ENCODE measurements at places on chromosomes 7 and 10.

- DNase-seq = no peak
Measured at GRCh38 chr10:44971935-44972757, 6.5 kb downstream of the DEPP1 start.

GRCh38 chr7:151271699-151272355, 23.3 kb upstream of the SMARCD3 start:
- DNase-seq = no peak

DNA sequence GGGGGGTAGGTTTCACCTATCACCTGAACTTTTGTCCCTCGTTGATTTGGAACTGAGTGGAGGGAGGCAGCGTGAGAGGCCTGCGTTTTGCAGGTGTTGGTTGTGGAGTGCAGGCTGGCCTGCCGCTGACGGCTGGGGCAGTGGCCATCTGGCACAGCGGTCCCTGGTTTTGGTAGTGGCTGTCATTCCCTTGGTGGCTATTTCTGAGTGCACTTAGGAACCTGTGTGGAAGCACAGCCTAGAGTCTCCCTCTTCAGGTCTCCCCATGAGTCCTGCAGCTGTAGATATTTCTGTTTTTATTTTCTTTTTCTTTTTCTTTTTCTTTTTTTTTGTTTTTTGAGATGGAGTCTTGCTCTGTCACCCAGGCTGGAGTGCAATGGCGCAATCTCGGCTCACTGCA, 129.2 kb downstream of the CUL2 start:
- DNase-seq = no peak

GRCh38 chr10:124150807-124151417, 57.5 kb upstream of the CHST15 start:
- DNase-seq = no peak

DNA sequence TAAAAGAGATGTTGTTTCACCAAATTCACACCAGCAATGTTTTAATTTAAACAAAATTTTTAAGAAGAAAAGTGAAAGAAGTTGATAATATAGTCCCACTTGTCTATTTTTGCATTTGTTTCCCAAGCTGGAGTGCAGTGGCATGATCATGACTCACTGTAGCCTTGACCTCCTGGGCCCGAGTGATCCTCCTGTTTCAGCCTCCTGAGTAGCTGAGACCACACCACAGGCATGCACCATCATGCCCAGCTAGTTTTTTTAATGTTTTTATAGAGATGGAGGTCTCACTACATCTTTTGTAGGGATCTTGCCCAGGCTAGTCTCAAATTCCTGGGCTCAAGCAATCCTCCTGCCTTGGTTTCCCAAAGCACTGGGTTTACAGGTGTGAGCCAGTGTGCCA, 14.1 kb upstream of the NDUFA5 start:
- no peak for DNase-seq

- no peak for DNase-seq
Measured at GRCh38 chr10:90912854-90913479, 7.9 kb downstream of the ANKRD1 start.

DNA sequence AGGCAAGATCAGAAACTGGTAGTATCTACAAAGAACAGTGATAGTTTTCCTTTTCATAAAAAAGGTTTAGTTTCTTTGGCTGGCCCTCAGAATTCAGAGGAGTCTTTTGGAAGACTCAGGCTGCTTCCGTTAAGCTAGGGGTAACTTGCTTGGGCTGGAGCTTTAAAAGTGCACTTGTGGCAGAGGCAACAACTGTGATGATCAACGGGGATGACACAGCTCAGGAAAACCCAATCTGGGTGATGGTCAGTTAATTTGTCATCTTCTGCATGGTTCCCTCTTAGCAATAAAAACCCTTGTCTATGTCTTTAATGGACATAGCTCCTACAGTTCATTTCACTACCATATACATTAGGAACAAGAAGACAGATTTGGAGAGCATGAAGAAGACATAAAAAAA, 46.7 kb downstream of the SGMS1 start:
- DNase-seq = no peak
